Motor neuron (in vitro differentiated cells): ENCODE measurements at places on chromosomes 16 and 17.

GRCh38 chr16:27670071-27670810 lies 120.3 kb downstream of the KATNIP start:
- ATAC-seq, result no peak

GRCh38 chr17:73064084-73064938 lies 28.2 kb downstream of the SLC39A11 start:
- peak; percentile 65 for ATAC-seq

DNA sequence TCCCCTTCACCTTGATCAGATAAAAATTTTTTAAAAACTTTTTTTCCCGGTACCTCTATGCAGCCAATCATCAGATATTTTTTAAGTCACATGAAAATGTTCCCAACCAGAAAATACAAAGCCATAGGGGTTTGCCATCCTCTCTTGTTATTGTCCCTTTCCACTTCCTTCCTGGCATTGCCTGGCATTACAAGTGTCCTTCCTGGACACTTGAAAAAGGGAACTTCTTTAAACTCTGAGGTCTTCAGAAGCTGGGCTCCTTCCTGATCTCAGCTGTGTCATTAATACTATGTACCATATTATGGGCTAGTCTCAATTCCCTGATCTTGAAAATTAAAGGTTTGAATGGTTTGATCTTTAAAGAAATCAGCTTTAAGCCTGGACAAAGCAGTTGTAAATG lies 64.9 kb downstream of the TEX14 start:
- ATAC-seq, result no peak

GRCh38 chr16:9429646-9430330 lies 338.3 kb downstream of the HAPSTR1 start:
- ATAC-seq, result peak; percentile 58

GRCh38 chr17:40099619-40100418 lies 570 bp downstream of the NR1D1 start:
- peak; percentile 25 for ATAC-seq

- no peak for ATAC-seq
Observed at GRCh38 chr17:5562661-5563360, 21.5 kb downstream of the NLRP1 start.

DNA sequence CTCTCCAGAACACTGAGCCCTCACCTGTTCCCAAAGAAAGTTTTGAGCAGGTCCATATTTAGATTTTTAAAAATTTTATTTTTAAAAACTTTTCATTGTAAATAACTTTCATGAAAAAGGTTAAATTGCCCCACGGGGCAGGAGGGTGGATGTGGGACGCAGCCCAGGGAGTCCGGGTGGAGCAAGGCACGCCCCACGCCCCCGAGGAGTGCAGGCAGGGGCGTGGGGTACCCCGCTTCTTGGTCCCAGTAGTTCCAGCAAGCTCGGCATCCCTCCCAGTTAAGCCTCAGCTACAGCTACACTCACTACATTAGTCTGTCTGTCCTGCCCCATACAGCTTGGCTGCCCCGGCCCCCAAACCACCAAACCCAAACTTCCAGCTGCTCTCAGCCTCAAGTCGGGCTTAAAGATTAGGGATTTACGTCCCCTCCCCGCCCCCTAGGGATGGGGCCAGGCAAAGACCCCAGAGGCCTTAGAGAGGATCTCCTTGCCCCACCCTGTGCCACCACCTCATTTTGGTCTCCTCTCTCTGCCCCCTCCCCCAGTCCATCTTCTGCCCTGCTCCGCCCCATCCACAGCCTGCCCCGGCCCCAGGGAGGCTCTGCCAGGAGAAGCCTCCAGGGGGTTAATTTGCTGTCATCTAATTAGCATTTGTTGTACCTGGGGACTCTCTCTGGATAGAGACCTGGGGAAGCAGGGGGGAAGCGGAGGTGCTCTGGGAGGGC lies 4.6 kb downstream of the FOXJ1 start:
- no peak for ATAC-seq

DNA sequence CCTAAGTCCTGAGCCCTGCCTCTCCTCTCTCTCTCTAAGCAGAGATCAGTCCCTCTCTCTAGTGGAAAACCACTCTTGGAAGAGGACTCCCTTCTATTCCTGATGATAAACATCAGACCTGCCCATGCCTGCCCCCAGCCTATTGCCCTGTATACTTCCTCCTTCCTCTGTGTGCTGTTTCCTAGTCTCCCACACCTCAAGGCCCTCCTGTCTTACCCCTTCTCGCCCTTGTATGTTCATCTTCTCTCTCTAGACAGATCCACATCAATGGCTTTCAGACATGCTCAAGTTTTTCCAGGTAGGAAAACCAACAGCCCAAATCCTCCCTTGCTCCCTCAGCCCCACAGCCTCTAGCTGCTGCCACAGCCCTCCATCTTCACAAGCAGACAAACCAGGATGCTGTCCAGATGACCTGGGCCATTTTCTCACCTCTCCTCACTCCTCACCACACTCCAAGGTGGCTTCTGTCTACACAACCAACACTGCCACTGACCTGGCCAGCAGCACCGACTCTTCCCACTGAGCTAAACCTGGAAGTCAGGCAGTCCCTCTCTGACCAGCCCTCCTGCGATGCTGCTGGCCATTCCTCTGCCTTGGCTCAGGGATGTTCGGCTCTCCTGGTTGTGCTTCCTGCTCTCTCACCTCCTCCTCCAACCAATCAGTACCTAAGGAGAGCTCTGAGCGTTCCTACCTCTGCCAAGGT lies 36.3 kb downstream of the MARF1 start:
- no peak for ATAC-seq

DNA sequence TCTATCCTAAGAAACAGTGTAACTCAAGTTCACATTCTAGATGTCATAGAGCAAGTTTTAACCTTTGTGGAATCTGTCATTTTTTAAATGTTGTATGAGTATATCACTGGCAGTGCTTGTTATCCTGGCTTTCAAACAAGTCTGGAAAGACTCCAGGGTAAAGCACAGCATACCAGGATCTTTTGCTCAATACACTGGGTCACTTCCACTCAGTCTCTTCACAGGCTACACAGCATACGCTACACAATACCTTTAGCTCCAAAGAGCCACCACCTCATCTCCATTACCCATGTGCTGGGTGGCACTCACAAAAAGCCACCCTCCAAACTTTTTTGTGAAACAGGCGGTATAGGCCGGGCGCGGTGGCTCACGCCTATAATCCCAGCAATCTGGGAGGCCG lies 69.5 kb downstream of the PARN start:
- no peak for ATAC-seq

- peak; percentile 42 for ATAC-seq
Observed at GRCh38 chr17:73232587-73233373, 28.9 kb downstream of the CPSF4L start.

DNA sequence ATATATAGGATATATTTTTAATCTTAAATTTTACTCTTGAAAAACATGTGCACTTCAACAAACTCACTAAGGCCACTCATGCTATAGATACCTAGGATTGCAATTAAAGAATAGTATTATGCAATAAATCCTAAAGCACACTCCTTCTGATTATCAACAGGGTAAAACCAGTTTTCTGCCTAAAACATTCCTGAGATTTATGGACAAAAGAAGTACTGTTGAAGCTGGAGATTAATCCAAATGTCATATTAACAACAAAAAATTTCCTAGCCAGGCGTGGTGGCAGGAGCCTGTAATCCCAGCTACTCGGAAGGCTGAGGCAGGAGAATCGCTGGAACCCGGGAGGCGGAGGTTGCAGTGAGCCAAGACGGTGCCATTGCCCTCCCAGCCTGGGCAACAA lies 21.4 kb downstream of the CHCT1 start:
- ATAC-seq, result no peak

GRCh38 chr17:41521574-41522261 lies 3.0 kb upstream of the KRT15 start:
- ATAC-seq, result no peak

DNA sequence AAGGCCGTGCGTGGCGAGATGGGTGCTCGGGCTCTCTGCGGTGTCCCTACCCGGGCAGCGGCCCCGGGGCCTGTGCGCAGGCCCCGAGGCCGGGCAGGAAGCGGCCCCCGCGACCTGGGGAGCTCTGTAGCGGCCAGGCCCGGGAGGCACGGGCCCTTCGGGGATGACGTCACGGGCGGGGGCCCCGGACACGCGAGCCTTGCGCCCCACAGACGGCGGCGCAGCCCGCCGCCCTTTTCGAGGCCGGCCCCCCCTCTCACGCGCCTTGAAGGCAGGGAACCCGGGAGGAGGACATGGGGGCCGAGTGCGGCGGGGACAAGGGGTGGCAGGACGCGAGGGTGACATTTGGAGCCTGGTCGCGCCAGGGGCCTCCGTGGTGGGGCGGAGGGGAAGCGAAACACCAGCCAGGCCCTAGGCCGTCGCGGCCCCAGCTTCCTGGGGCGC lies 1.1 kb downstream of the RAI1 start:
- ATAC-seq, result peak; percentile 23

DNA sequence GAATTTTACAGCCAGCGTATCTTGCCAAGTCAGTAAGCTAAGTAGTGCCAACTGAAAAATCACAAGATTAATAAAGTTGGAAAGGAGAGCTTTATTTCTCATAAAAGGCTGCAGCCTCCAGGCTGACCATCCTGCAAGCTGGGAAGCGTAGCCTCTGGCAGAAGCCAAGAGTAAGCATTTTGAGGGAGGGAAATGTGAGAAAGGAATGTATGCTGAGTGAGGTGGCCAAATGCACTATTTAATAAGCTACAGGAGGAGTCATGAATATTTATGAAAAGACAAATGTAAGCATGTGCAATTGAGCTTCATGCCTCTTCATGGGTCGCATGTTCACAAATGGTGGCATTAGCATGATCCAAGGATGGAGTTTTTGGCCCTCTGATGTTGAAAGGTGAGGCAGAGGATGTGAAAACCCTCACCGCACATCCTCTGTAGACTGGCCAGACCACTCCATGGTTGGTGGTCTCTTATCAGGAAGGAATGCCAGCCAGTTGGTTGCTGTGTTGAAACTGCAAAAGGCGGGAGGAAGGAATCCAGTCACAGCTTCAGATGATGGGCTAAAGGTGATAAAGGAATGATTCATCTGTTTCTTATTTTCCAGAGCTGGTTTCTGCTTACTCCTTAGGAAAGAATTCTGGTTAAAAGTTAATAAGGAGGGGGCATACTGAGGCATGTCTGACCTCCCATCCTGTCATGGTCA lies 9.2 kb downstream of the KRT33B start:
- no peak for ATAC-seq

DNA sequence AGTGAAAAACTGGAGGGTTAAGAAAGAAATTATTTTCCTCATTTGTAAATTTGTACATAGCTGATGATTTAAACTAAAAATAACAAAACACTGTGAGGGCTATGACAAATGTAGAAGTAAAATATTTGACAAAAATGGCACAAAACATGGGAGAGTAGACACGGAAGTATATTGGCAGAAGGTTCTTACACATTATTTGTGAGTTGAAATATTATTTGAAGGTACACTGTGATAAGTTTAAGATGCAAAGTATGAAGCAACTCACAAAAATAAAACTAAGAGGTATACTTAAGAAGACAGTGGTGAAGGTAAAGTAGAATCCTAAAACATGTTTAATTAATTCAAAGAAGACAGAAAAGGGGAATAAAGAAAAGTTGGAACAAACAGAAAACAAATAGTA lies 34.6 kb downstream of the BRIP1 start:
- no peak for ATAC-seq

DNA sequence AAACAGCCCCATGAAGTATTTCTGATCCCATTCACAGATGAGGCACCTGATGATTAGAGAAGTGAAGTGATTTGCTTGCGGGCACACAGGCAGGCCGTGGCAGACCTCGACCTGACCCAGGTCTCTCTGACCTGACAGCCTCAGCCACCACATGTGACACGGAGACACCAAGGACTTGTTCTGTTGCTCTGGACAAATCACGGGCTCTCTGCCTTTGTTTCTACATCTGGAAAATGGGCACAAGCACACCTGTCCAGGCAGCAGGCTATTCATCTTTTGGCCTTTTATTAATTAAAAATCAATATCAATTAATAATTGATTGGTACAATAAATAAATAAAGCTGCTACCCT lies 3.4 kb downstream of the MAP3K14 start:
- no peak for ATAC-seq

GRCh38 chr17:79113699-79114457 lies 39.3 kb downstream of the ENGASE start:
- ATAC-seq, result peak; percentile 44

- ATAC-seq, result no peak
Observed at GRCh38 chr16:81517150-81517499, 72.5 kb downstream of the CMIP start.

DNA sequence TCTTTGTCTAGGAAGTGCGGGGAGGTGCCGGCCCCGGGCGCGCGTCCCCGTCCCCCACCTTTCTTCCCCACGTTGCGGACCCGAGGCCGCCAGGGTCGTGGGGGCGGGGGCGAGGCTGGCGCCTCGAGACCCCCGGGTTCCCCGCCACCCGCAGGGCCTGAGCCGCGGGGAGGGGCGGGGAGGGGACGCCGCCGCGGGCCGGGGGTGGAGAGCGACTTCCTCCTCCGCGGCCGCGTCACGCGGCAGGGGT lies 1.8 kb upstream of the ACTG1 start:
- ATAC-seq, result no peak

GRCh38 chr16:21302898-21303528 lies 24.9 kb upstream of the CRYM start:
- ATAC-seq, result no peak

DNA sequence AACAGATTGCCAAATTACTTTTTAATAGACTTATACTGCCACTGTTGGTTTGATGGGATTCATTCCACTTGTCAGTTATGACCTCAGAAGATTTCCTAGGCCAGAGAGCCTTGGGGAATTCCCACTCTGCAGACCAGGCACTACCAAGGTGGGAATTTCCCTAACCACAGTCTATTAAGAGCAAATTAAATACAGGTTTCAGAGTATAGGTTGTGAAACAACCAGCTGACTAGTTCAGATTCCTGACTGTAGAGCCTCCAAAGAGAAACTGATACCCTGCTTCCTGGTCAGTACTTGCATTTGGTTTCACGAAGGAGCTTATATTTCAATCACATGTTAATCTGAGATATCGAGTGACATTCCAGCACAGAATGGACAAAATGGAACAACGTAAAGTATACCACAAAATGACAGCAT lies 186.5 kb downstream of the STX8 start:
- ATAC-seq, result peak; percentile 98

DNA sequence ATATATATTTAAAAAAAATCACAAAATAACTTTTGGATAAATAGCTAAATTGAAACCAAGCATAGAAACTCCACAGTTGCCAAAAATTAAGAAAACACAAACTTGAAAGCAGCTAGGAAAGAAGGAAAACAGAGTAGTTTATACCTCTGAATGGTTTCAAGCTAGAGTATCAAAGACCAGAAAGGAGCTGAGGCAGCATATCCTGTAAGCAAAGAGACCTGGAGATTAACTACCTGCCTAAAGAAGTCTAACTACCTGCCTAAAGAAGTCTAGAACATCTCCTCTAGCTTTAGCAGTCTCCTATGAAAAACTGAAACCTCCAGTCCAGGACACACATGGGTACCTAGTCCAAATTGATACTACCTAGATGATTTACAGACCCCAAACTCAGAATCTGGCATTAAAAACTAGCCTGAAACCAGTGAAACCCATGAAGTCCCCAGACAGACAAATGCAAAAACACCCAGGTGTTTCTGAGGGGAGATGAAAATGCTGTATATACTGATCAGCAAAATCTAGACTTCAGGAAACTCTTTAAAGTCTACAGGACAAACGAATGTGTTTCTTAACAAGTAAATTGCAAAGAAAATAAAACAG lies 17.6 kb downstream of the APPBP2 start:
- no peak for ATAC-seq

- no peak for ATAC-seq
Observed at GRCh38 chr17:77352441-77352840, 211.7 kb downstream of the SEC14L1 start.

- ATAC-seq, result no peak
Observed at GRCh38 chr17:76535788-76536510, 1.6 kb downstream of the CYGB start.

- ATAC-seq, result no peak
Observed at GRCh38 chr17:49397586-49397985, 17.1 kb downstream of the PHB1 start.
